ENCODE measurements at places on chromosomes 3 and 15. TPM values are rescaled to one million over a fixed set of nuclear protein-coding genes. Genes with fewer than 3 reads are reported as not detected.

- H3K27ac ChIP-seq = no peak overlapping the region
- no peak overlapping the region for H3K4me3 ChIP-seq
- H3K4me1 ChIP-seq = no peaks in the 10 kb centered on the region
- no peaks in the 10 kb centered on the region for H3K36me3 ChIP-seq
- DNase-seq = no peak
- H3K27me3 ChIP-seq = no peaks in the 10 kb centered on the region
Measured at GRCh38 chr3:16618721-16619120, 13.5 kb upstream of the DAZL start.

RPS27L gene
- 220 TPM for total RNA-seq

GP9 gene
- 0.50 TPM for total RNA-seq

- peaks cover 97% of the 10 kb centered on the region for H3K4me1 ChIP-seq
- no peak for DNase-seq
- peak overlapping the region; percentile 45 for H3K4me3 ChIP-seq
- H3K36me3 ChIP-seq = peaks cover 48% of the 10 kb centered on the region
- H3K27me3 ChIP-seq = no peaks in the 10 kb centered on the region
- H3K27ac ChIP-seq = peak overlapping the region; percentile 99
Measured at GRCh38 chr3:141413391-141413790, 45.1 kb downstream of the ZBTB38 start.

Measured in esophagus muscularis mucosa (tissue), 4 donors.